ENCODE measurements at places on chromosomes 4 and X.

GRCh38 chr4:9781343-9782135 is at the start of gene DRD5:
Gene DRD5 (plus strand): TSS chr4:9781634. CDS start chr4:9782030, 396 bp downstream.
- no peak for DNase-seq

- DNase-seq: no peak
Measured at GRCh38 chr4:2484185-2484584, 15.3 kb downstream of the RNF4 start.

DNA sequence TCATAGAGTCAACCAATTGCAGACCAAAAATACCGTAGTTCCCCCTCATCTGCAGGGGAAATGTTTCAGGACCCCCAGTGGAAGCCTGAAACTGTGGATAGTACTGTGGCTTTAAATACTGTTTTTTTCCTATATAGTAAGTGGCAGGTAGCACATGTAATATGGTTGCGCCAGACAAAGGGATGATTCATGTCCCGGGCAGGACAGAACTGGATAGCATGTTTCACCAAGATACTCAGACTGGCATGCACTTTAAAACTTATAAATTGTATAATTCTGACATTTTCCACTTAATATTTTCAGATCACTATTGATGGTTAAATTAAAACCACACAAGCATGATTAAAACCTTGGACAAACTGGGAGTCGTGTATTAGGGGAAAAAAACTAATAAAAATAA is 276.3 kb upstream of the AGA start:
- no peak for DNase-seq

GRCh38 chr4:17562157-17562556 is 14.8 kb upstream of the LAP3 start:
- DNase-seq: no peak

DNA sequence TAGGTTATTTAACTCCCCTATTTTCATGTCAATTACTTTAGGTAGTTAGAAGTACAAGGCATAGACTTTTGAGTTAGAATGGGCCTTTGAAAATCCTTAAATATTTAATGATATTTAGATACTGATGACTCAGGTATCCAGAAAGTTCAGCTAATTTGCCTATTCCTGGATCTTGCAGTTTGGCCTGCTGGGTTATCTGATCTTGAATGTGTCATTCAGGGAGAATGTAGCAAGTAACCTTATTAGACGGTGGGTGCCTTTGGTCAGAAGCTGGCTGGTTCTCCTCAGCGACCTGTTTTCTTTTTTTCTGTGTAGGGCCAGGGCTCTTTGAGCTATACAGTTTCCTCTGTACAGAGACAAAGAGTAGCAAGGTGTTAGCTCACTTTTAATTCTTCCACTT is 42.0 kb downstream of the MTM1 start:
- no peak for DNase-seq

DNA sequence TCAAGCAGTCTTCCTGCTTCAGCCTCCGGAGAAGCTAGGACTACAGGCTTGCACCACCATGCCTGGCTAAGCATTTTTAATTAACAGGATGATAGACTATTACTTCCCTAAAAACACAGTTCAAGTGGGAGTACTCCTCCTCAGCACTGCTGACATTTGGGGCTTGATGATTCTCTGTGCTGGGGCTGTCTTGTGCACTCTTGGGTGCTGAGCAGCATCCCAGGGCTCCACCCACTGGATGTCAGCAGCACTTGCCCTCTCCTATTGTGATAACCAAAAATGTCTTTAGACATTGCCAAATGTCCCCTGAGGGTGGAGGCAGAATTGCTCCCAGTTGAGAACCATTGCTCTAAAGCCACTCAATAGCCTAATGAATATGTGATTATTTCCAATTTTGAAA is 60.4 kb downstream of the CLCN4 start:
- no peak for DNase-seq

DNA sequence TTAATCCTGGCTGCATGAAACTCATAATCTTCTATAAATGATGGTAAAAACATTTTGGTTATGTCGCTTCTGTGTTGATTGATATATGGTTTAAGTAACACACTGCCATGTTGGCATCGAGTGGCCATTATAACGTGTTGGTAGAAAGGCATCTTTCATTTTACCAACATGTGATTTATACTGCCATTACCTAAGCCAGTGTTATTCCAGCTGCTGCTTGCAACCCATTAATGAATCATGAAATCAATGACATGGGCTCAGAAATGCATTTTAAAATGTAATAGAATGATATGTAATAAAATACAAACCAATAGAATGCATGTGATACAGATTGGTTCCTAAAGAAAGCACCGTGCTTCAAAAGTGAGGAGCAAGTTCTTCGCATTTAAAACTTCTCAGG is 102.0 kb downstream of the VEGFC start:
- DNase-seq: no peak

DNA sequence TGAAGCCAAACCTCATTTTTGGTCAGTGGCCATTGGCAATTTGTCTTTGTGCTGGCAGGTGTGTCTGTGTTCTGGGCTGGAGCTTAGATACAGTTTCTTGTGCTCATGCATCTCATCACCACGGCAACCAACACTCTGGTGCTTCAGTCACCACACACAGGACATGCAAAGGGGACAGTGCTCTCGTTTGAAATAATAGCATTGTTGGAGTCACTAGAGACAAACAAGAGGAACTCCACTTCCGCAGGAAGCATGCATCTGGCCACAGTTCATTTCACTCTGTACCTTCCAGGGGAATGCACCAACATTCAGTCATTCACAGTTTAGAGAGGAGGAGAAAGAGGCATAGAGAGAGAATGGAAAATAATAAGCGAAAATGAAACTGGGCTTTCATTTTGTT is 267.4 kb downstream of the ANK2 start:
- DNase-seq: no peak

- DNase-seq: no peak
Measured at GRCh38 chr4:153573221-153573620, 107.1 kb downstream of the TMEM131L start.

GRCh38 chrX:83504721-83505479 is 3.2 kb upstream of the POU3F4 start:
- no peak for DNase-seq

DNA sequence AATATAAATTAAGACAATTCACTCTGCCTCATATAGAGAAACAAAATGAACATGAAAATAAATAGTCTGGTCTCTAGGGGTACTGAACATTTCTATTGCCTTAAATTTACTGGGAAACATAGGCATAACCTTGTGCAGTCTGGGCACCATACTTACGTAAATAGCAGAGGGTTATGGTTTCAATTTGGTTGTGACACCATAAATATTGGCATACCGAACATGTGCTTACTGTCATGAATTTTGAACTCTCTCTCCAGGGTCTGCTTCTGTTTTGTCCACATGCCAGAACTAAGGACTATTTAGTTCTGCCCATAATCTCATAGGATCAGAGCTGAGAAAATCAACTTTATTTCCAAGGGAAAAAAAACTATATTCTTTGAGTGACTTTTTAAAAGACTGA is 17.6 kb downstream of the PDGFC start:
- DNase-seq: no peak

DNA sequence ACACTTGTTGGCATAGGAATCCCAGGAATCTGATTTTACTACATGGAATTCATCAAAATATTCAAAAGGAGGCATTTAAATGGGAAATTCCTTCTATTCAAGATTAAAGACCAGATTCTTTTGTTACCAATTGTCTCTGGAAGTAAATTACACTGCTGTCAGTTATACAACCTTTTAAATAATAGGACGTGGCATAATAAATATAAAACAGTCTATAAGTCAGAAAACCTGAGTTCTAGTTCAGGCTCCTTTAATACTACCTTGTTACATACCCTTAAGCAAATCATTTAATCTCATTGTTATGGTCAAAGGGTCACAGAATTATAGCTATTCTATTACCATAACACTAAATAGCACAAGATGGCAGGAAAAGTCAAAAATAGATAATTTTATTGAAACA is 18.8 kb downstream of the COL4A6 start:
- no peak for DNase-seq

- DNase-seq: no peak
Measured at GRCh38 chr4:79331126-79331876, 5.4 kb upstream of the NAA11 start.

DNA sequence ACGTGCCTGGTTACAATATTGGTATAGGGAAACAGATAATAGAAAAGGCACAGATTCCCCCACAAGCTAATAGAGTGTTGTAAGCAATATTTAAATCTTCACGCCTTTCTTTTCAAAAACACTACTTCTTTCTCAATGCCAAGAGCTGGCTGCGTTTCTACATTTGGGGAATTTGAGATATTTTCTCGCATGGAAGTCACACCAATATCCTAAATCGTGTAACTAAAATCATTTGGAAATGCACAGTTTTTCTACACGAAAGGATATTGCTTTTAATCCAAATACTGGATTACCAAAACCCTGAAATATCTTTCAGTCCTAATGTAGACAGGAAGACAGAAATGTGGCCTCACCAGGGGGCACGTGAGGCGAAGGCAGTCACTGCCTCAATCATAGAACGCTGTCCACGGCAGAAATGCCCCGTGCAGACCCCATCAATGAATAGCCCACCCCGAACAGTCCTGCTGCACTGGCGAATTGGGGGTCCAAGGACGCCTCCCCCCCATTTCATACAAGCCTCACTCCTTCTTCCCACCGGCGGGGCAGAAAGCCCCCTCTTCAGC is 106.6 kb downstream of the NSUN7 start:
- no peak for DNase-seq

DNA sequence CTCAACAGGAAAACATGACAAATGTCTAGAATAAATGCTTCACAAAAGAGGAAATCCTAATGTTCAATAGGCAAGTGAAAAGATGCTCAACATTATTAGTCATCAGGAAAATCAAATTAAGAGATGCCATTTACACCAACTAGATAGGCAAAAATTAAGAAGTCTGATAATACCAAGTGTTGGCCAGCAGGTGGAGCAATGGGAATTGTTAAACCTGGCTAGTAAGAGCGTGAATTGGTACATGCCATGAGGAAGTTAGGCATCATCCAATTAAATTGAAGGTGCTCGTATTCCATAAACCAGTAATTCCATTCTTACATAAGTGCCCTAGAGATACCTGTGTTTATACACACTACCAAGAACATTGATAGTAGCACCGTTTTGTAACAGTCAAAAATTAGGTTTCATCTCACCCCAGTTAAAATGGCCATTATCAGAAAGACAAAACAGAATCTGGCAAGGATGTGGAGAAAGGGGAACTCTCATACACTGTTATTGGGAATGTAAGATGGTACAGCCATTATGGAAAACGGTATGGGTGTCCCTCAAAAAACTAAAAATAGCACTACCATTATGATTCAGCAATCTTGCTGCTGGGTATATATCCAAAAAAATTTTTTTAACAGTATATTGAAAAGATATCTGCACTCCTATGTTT is 14.0 kb upstream of the ZCCHC18 start:
- DNase-seq: peak; percentile 47

DNA sequence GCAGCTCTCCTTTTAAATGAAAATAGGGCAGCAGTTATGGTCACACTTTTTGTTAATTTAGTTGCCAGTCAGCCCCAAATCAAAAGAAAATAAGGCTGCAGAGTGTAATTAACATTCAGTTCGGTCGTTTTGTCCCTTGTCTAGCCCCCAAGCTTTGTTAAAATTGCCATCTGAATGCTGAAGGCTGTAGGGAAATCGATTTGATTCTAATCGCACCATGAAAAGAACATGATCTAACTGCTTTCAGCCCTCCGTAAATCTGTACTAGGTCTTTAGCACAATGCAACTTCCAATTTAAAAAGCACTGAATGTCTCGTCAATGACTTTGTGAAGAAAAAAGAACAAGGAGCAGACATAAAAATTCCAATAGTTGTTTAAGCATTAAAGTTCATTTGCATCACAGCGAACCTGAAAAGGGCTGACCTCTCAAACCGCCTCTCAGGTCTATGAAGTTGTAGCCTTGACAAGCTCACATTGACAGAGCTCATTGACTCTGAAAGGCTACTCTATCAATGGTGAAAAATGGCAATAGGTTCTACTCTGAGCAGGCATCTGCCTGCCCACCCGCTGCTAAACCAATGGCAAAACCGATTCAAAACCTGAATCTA is 48.9 kb downstream of the CHIC2 start:
- DNase-seq: no peak

DNA sequence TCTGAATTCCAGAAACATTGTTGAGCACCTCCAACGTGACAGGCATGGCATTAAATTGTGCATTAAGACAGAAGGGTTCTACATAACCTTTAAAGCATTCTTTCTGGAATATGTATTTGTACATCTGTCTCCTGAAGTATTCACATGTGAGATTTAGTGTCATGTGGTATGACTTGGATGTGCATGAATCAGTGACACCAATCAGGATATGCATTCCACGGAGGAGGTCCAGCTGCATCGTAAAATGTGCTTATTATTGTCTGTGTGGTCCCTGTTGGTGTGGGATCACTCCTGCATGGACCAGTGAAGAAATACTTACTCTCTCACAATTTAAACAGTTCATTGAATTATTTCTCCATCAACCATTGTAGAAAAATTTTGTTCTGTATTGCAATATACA is 149.0 kb downstream of the MID1 start:
- DNase-seq: no peak

DNA sequence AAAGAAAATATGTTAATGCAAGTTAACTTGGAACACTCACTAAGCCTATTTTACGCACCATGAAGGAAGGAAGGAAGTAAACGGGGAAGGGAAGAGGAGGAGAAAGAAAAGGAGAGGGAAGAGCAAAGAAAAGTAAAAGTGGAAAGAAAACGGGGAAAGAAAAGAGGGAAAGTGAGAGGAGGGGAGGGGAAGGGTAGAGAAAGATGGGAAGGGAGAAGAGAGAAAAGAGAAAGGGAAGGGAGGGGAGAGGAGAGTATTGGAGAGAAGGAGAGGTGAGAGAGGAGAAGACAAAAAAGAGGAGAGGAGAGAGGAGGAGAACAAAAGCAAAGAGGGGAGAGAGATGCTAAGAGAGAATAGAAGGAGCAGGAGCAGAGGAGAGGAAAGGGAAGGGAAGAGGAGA is 224.1 kb downstream of the SLITRK2 start:
- DNase-seq: no peak

- DNase-seq: no peak
Measured at GRCh38 chr4:7874838-7875237, 64.8 kb downstream of the AFAP1 start.

DNA sequence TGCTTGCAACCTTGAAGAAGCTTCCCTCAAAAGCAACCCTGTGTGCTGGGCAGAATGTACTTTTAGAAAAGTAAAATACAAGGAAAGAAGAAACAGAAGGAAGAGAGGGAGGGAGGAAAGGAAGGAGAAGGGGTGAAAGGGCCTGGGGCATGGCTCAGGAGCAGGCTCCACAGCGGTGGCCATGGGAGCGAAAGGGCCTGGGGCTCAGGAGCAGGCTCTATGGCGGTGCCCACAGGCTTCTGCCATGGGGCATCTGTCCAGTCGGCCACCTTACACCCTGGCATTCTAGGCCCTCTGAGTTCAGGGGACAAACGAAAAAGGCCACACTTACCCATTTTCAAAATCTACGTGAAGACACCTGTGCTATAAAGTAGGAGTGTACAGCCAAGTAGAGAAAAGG is 31.4 kb downstream of the GAK start:
- DNase-seq: no peak

GRCh38 chrX:69163936-69164741 is 1.1 kb downstream of the PJA1 start:
- peak; percentile 29 for DNase-seq

GRCh38 chr4:146790515-146790914 is 151.8 kb downstream of the POU4F2 start:
- DNase-seq: no peak

- DNase-seq: no peak
Measured at GRCh38 chrX:12985331-12985730, 10.4 kb downstream of the TMSB4X start.

- no peak for DNase-seq
Measured at GRCh38 chr4:83369831-83370639, 35.4 kb upstream of the HPSE start.
